ENCODE measurements at places on chromosomes 7 and 10.

DNA sequence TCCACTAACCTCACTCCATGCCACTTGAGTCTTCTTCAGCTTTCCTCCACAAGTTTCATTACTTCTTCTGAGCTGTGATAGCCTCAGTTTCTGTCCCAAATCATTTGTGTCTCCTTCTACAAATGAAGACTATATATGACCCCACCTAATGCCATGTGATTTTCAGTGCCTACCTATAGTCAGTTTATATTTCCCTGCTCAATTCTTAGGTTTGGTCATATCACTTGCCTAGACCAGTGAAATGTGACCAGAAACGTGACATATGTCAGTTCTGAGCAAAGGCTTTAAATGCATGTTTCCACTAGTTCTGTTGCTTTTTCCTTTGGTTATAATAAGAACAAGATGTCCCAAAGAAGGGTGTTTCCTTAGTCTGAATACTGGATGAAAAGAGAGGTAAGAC, 24.6 kb upstream of the REEP3 start:
- DNase-seq = no peak

- DNase-seq = no peak
Measured at GRCh38 chr7:41956705-41957104, 253.8 kb upstream of the INHBA start.

- no peak for DNase-seq
Measured at GRCh38 chr7:131067220-131067619, 260.5 kb upstream of the MKLN1 start.

DNA sequence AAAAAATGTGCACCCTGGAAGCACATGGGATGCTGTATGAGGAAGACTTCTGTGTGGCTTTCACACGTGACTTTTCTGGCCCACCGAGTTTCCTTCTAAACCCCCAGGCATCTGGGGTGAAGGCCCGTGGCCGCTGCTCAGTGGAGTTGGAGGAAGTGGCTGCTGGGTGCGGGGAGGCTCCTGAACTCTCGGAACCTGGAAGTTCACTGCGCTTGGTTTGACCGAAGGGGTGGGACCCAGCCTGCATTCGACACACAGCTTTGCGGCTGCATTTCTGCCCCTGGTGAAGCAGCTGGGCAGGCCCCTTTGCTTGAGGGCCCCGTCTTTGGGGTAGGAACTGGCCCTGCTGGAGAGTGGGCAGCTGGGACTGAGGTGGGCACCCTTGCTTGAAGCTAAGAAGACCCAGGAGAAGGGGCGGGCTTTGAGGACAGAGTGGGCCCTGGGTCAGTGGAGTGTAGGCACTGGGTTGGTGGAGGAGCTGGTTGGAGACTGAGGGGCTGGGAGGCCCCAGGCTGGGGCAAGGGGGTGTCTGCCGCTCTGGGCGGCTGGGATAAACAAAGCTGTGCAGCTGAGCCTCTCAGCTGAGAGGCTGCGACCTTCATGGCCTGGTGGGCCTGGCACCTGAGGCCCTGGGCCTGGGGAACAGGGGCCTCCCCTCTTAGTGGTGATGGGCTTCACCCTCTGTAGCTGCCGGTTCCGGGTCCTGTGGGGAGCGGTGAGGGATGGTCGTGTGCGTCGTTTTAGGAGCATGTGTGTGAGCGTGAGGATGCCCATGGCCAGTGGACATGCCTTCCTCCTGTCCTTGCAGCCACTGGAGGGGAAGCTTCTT, 78.0 kb downstream of the INPP5A start:
- DNase-seq = no peak

- no peak for DNase-seq
Measured at GRCh38 chr10:73992899-73993788, 4.8 kb upstream of the VCL start.

- DNase-seq = no peak
Measured at GRCh38 chr10:63103971-63104409, 29.1 kb upstream of the NRBF2 start.

DNA sequence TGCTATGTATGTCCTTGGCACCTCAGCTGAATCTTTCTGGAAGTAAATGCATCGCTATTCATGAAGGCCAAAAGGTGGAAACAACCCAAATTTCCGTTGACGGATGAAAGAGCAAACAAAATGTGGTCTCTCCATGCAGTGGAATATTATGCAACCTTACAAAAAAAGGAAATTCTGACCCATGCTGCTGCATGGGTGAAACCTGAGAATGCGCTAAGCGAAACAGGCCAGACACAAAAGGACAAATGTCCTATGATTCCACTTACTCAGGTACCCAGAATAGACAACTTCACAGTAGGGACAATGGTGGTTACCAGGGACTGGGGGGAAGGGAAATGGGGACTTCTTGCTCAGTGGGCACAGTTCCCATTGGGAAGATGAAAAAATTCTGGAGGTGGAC, 158.8 kb downstream of the CAMK1D start:
- no peak for DNase-seq

GRCh38 chr7:157684157-157684908, 347.5 kb downstream of the DNAJB6 start:
- no peak for DNase-seq

GRCh38 chr10:75110006-75110632, 1.3 kb upstream of the SAMD8 start:
- no peak for DNase-seq

- no peak for DNase-seq
Measured at GRCh38 chr7:83798489-83798888, 149.6 kb upstream of the SEMA3E start.

GRCh38 chr10:95482501-95483233, 78.5 kb downstream of the SORBS1 start:
- no peak for DNase-seq

- DNase-seq = no peak
Measured at GRCh38 chr7:137328373-137329120, 15.0 kb downstream of the PTN start.

DNA sequence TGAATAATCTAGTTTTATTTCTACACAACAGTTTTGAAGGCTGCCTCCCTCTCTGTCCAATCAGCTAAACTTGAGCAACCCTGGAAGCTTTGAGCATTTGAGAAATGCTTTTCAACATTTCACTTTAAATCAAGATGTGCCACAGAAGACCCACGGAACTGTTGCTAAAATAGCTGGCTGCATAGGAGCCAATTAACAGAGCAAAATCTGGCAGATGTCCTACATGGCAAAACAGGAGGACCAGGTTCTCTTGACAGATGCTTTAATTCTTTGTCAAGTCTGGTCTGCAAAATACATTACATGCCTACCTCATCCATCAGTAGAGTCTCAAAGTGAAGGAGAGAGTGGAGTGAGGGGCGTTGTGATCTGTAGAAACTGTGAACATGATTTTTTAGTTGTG, 185.9 kb downstream of the DPY19L1 start:
- no peak for DNase-seq

- no peak for DNase-seq
Measured at GRCh38 chr7:137670222-137671064, 176.3 kb downstream of the DGKI start.

DNA sequence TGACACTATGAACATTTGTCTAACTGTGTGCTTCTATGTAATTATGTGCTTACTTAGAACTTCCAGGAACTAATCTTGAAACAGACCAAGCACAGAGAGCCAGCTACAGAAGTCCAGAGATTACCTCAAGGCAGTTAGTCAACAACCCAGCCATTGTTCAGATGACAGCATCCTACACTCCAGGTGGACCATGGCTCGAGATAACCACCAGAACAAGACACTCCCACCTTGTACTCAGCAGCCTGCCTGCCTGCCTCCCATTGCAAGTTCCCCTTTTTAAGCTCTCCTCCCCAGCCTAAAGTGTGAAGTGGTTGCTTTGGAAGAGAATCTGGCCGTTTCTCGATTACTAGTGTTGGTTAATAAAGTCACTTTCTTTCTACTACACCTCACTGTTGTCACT, 1080.6 kb upstream of the LRRN3 start:
- no peak for DNase-seq

DNA sequence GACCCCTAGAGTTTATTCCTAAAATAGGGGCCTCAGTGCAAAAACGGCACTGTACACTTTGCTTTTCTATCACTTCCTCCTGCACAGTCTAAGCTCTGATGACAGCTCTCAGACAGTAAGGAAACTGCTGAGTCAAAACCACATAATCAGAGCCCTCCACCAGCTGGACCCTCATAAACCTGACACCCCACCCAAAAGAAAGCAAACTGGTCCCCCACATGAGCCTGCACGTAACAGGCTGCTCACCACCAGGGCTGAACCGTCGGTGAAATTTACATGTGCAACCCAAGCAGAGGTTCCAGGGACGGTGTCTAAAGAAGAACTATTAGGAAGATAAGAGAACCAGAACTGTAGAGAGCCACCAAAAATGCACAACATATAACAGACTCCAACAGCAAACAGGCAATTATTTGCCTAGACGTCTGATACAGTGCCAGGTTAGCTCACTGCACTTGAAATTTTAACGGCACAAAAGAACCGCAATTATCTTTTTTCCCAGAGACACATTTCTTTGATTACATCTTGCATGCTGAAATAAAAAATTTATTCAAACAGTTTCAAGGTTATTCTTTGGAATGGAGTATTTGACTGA, 19.6 kb downstream of the SGMS1 start:
- no peak for DNase-seq

- DNase-seq = no peak
Measured at GRCh38 chr10:36195364-36195763, 553.3 kb upstream of the FZD8 start.

- DNase-seq = no peak
Measured at GRCh38 chr10:57905861-57906260, 361.8 kb downstream of the IPMK start.

DNA sequence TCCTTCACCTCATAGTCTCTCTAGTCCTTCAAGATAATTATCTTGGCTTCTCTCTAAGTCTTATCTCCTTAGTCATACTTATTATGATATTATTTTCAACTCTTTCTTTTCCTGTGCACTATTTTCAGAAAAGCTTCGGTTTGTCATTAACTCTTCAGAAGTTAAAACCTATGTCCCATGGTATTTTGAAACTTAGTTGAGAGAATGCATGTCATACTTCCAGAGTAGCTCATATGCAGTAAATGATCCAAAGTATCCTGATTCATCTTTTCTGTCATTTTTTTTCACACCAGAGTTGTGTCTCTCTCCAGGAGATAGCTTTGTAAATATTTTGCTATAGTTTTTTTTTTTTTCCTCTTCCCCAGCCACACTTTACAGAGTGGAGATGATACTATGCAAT, 1008.6 kb downstream of the NRG3 start:
- DNase-seq = no peak

- no peak for DNase-seq
Measured at GRCh38 chr10:70828923-70829322, 13.2 kb downstream of the SGPL1 start.

DNA sequence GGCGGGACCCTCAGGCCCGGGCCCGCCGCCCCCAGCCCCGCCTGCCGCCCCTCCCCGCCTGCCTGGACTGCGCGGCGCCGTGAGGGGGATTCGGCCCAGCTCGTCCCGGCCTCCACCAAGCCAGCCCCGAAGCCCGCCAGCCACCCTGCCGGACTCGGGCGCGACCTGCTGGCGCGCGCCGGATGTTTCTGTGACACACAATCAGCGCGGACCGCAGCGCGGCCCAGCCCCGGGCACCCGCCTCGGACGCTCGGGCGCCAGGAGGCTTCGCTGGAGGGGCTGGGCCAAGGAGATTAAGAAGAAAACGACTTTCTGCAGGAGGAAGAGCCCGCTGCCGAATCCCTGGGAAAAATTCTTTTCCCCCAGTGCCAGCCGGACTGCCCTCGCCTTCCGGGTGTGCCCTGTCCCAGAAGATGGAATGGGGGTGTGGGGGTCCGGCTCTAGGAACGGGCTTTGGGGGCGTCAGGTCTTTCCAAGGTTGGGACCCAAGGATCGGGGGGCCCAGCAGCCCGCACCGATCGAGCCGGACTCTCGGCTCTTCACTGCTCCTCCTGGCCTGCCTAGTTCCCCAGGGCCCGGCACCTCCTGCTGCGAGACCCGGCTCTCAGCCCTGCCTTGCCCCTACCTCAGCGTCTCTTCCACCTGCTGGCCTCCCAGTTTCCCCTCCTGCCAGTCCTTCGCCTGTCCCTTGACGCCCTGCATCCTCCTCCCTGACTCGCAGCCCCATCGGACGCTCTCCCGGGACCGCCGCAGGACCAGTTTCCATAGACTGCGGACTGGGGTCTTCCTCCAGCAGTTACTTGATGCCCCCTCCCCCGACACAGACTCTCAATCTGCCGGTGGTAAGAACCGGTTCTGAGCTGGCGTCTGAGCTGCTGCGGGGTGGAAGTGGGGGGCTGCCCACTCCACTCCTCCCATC, 82.7 kb downstream of the PAX2 start:
- no peak for DNase-seq

- no peak for DNase-seq
Measured at GRCh38 chr10:91891125-91892001, 17.9 kb downstream of the FGFBP3 start.

DNA sequence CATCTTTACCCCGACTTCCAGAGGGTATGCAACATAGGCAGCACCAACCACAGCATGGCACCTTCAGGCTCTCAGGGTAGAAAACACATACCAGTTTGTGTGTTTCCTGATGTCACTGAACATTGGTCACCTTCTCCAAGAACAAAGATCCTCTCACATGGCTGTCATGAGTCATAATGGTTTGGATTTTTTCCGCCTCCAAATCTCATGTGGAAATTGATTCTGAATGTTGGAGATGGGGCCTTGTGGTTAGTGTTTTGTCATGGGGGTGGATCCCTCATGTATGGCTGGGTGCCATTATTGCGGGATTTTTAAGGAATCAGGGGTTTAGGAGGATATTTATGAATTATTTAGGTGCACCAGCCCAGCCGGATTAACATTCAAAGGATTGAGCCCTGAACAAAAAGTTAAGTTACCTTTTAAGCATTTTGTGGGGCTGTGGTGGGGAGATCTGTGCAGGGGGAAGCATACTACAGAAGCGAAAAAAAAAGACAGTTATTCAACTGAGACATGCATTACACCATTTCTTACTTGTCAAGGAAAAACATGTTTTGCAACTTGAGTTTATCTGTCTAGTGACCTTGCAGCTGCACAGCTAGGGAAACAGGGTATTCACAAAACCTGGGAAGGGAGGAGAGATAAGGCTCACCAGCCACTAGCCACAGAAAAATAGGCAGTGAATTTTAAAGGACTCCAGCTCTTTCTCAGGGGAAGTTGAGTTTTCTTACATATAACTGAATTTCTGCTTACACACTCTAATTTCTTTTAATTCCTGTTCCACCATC, 774.1 kb upstream of the AUTS2 start:
- DNase-seq = no peak

DNA sequence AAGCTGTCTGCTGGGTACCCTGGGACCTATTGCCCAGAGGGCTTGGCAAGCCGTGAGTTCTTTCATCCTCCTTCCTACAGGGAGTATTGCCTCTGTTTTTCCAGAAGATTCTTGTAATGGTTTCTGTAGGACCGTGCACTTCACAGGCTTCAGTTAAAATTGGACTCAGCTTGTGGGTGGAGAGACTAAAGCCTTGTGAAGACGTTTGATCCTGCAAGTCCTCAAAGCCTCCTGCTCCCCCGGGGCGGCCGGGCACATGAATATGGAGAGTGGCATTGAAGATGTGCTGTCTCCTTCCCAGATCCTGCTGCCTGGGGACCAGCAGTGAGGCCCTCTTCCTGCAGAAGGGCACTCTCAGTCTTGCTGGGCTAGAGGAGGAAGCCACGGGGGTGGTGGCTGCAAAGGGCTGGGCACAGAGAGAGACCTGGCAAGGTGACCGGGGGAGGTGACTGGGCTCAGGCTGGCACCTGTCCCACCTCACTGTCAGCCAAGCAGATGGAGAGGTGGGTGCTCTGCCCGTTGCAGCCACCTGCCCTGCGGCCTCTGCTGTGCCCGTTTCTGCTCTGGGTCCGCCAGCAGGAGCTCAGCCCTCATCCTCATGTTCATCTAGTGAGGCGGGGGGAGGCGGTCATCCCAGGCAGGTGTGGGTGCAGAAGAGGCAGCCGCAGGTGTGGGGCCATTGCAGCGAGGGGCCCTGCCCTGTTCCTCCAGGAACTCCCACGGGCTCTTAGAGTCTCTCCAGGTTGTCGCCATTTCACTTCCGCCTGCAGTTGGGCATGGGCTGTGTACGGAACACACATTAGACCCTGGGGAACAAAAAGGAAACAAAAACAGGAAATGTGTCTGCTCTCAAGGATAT, 55.7 kb downstream of the TMEM209 start:
- DNase-seq = no peak

Measured in activated CD8-positive, alpha-beta memory T cell treated with anti-CD3 and anti-CD28 coated beads for 48 hours (primary cell).